Stimulated activated CD8-positive, alpha-beta memory T cell treated with anti-CD3 and anti-CD28 coated beads, Interleukin-15, amount 100 ng/mL, for 4 hours (primary cell): ENCODE measurements at places on chromosomes 12 and 14.

GRCh38 chr14:59422069-59422881 lies 42.9 kb downstream of the GPR135 start:
- no peak for DNase-seq

DNA sequence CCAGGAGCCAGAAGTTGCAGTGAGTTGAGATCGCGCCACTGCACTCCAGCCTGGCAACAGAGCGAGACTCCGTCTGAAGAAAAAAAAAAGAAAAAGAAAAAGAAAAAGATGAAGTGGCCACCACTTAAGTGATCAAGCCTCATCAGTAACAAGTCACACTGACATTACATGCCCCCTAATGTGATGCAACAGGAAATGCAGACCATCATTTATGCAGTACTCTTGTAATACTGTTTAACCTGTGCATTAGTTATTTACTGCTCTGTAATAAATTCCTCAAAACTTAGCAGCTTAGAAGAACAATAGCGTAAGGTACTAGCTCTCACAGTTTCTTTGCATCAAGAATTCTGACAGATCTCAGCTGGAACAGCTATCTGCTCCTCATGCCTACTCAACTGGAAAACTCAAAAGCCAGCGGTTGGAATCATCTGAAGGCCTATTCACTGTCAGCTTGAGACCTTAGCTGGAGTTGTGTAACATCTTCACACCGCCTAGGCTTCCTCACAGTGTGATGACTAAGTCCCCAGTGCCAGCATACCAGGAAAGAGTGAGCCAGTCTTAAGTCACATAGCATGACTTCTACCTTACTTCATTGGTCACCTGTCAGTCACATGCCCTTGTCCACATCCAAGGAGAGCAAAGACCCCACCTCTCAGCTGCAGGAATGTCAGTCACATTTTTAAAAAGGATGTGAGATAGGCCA lies 31.5 kb downstream of the EPS8 start:
- no peak for DNase-seq

- DNase-seq, result no peak
Measured at GRCh38 chr14:94816113-94816512, 46.2 kb upstream of the GSC start.

GRCh38 chr14:67951529-67952135 lies 132.1 kb downstream of the RAD51B start:
- DNase-seq, result no peak

DNA sequence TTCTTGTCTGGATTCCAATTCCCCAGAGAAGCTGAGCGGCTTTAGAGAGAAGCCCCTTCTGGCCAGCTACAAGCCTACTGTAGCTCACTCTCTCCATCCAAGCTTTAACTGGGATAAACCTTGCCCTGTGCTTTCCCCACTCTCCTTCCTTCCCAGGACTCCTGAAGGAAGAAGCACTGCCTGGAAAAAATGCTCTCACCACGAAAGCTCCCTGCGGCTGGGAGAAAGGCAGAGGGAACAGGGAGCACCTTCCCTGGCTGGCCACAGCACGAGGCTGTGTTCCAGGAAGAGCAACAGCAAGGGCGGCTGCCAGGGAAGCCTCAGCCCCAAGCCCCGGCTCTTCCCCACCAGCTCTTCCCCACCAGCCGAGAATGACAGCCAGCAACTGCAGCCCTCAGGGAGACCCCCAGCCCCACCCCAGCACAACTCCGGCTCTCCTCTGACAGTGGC lies 40.8 kb upstream of the PNMA1 start:
- no peak for DNase-seq

- DNase-seq, result no peak
Measured at GRCh38 chr12:131487388-131488124, 223.3 kb upstream of the SFSWAP start.

GRCh38 chr12:87082756-87083155 lies 826.6 kb upstream of the MGAT4C start:
- DNase-seq, result no peak

- DNase-seq, result no peak
Measured at GRCh38 chr12:2960390-2960956, 1.3 kb downstream of the TEAD4 start.

DNA sequence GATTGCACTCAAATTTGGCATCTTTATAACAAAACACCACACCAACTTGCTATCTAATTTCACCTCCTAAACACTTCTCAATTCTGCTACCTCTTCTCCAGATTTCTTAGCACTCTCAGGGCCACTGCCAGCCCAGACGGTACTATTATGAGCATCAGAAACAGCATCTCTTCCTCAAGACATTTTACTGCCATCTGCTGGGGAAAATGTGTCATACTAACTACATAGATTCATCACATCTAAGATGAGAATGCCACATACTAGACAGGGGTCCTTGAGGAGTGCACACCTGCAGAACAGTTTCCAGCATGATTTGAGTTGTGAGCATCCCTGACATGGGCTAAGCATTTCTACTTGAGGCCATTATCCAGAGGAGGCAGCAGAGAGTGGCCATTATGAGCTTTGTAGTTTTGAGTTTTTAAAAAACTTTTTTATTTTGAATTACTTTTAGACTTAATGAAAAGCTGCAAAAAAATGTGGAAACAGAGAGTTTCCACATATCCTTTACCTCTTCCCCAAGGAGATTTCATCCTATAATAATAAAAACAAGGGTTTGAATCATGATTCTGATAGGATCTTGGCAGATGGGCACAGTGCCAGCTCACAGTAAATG lies 15.1 kb upstream of the GRIP1 start:
- DNase-seq, result no peak

- DNase-seq, result no peak
Measured at GRCh38 chr14:20631023-20631879, 10.2 kb downstream of the OR6S1 start.

GRCh38 chr14:102781063-102781462 lies 3.8 kb downstream of the TRAF3 start:
- no peak for DNase-seq

DNA sequence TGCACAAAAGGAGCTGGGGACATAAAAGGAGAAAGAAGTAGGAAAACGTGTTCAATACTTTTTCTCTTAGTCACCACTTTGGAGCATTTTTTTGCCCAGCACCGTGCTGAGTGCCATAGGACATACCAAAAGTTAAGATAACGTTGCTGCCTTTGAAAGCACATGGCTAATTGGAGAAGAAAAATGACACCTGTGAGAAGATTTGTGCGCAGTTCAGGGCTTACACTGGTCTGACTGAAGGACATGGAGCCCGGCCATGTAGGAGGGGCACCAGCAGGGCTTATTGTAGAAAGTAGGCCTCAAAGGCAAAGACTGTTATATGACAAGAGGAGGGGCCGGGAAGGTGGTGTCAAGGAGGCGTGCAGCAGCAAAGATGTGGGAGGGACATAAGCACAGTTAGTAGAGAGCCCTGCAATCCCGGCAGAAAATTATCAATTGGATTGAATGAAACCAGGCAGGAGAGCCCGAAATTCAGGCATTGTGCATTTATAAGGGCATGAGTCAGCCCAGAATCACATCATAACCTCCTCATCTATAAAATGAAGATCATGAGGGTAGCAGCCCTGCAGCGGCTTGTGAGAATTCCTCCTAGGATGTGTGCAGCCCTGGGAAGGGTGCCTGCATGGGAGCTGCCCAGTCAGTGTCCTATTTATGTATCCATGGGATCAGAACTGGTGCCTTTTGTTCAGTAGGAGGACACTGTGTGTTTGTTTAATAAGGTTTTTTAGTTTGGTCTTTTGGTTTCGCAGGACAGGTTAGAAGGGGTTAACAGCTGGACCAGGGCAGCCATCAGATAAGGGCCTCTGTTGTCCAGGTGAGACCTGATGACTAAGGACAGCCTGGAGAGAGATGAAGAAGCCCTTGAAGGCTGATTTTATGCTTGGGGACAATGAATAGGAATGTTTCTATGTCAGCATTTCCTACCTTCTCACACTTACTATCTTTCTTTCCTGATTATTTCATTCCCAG lies 122.4 kb downstream of the GPR135 start:
- DNase-seq, result no peak

DNA sequence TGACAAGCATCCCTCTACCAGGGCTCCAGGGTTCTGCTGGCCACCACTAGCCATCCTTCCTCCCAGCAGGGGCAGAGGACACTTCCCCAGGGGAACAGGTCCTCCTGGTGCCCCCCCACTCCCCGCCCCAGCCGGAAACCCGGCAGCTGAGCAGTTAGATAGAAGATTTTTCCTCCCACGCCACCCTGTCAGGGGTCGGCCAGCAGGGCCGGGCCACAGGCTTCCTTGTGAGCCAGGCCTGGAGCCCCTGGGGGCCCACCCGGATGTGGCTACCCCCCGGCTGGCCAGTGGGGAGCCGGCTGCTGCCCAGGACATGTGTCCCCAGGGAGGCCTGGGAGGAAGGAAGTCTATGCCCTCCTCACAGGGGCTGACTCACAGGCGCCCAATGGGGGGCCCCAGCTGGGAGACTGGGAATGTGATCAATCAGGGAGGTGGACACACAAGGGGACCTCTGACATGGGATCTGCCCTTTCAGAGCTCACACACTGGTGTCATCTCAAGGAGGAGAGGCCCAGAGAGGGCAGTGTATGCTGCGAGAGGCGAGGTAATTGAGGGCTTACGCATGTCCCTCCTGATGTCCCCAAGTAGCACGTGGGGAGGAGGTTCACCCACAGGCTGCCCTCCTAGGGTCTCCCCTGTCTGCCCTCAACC lies 4.2 kb downstream of the SH2B3 start:
- no peak for DNase-seq

- DNase-seq, result no peak
Measured at GRCh38 chr12:52464897-52465296, 8.7 kb downstream of the KRT6C start.

DNA sequence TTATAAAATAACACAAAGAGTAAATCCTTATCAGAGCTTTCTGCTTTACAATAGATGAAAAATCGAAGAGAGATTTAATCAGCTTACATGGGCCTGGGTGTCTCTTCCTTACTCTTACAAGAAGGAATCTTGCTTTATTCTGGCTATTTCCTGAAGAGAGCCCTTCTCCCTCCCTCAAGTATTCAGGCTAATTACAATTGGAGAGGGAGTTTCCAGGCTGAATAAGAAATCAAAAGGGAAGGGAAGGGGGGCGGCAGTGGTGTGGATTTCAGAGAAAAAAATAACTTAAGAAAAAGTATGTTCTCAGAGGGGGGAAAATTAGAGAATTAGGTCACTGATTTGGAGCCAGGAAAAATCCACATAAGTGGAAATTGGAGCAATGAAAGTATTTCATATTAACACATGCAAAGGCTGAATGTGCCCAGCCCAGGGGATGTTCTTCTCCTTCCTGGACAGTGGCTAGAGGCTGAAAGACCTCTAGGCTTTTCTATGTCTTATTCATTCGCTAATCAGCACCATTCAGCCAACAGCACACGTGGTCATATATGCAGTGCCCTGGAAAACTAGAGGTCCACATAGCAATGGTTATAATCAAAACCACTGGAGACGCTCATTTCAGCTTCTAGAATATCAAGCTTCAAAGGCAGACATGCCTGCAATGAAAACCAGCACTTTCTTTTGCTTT lies 158.9 kb upstream of the BTG1 start:
- no peak for DNase-seq
